A549 treated with dexamethasone at 1 μM for 4 hours (cell line): ENCODE measurements at places on chromosomes 5 and 9. TPM values are rescaled to one million over a fixed set of nuclear protein-coding genes. Genes with fewer than 3 reads are reported as not detected.

Gene IRX4
- 0.24 to 0.47 TPM (median 0.32 TPM) in 5 replicates for total RNA-seq

Gene GPRIN1
- total RNA-seq, result 8.1 to 10.1 TPM (median 9.3 TPM) in 5 replicates

Gene SAXO1
- 0.04 TPM in 1 of 5 replicates, not detected in the others for total RNA-seq

Gene PCDHA9
- 0.01 TPM in 1 of 5 replicates, not detected in the others for total RNA-seq

Gene FCN2
- not detected in 5 replicates for total RNA-seq

Gene WHRN
- 4.0 to 8.9 TPM (median 7.4 TPM) in 5 replicates for total RNA-seq

Gene CCNO
- total RNA-seq, result 4.0 to 6.1 TPM (median 5.7 TPM) in 5 replicates

Gene ALDH7A1
- 71.9 to 78.4 TPM (median 74.8 TPM) in 5 replicates for total RNA-seq

Gene MAST4
- 1.0 to 2.1 TPM (median 1.3 TPM) in 5 replicates for total RNA-seq

Gene PDE8B
- total RNA-seq, result 1.8 to 3.0 TPM (median 2.0 TPM) in 5 replicates

Gene PLPP7
- total RNA-seq, result 0.09 TPM in 1 of 5 replicates, not detected in the others

Gene WNK2
- total RNA-seq, result 4.6 to 7.9 TPM (median 6.8 TPM) in 5 replicates

Gene PCDHB3
- total RNA-seq, result 0.04 to 0.30 TPM (median 0.15 TPM) in 4 of 5 replicates, not detected in the other

Gene SMIM33
- not detected in 5 replicates for total RNA-seq

Gene ZBTB6
- total RNA-seq, result 4.7 to 6.1 TPM (median 4.9 TPM) in 5 replicates

Gene SLC36A3
- total RNA-seq, result not detected in 5 replicates

Gene PCDH1
- 2.1 to 4.1 TPM (median 3.4 TPM) in 5 replicates for total RNA-seq

Gene SLC2A8
- 9.6 to 14.1 TPM (median 12.9 TPM) in 5 replicates for total RNA-seq

Gene FAM151B
- total RNA-seq, result 1.3 to 2.0 TPM (median 1.5 TPM) in 5 replicates

Gene FOXD4L6
- 0.08 to 0.09 TPM (median 0.09 TPM) in 3 of 5 replicates, not detected in the others for total RNA-seq

Gene OR1J2
- not detected in 5 replicates for total RNA-seq

Gene SH2D3C
- total RNA-seq, result 0.06 to 0.13 TPM (median 0.06 TPM) in 3 of 5 replicates, not detected in the others

Gene WDR41
- total RNA-seq, result 38.8 to 54.6 TPM (median 46.6 TPM) in 5 replicates

Gene SLC34A3
- total RNA-seq, result 0.05 to 0.11 TPM (median 0.06 TPM) in 5 replicates

Gene SLC6A3
- total RNA-seq, result 0.74 to 1.5 TPM (median 1.2 TPM) in 5 replicates

Gene ENTREP1
- total RNA-seq, result 0.45 to 0.97 TPM (median 0.77 TPM) in 5 replicates

Gene PRRX2
- total RNA-seq, result 5.6 to 11.2 TPM (median 9.4 TPM) in 5 replicates

Gene RASEF
- 5.1 to 8.3 TPM (median 7.3 TPM) in 5 replicates for total RNA-seq

Gene C5orf52
- not detected in 5 replicates for total RNA-seq

Gene FRMD3
- 4.3 to 7.2 TPM (median 6.4 TPM) in 5 replicates for total RNA-seq
